ENCODE measurements at places on chromosomes 2 and 18.

DNA sequence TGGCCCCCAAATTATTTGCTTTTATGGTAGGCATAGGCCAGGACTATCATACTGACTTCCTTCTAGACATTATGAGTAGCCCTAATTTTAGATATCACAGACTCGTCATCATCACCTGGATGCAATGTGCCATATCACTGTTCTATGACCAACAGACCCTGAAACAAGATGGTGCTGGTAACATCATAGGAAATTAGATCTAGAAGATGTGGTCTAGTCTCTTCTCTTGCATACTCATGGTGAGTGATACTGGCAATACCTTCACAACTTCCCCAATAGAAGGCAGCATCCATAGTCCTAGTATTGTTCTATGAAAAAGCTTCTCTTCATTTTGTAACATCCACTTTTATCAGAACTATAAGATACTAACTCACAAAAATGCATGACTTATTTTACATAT lies 116.3 kb upstream of the ITGA4 start:
- no peaks in the 10 kb centered on the region for H3K27me3 ChIP-seq
- no peaks in the 10 kb centered on the region for H3K4me1 ChIP-seq
- no peaks in the 10 kb centered on the region for H3K36me3 ChIP-seq
- no peak overlapping the region for H3K27ac ChIP-seq
- no peak overlapping the region for H3K4me3 ChIP-seq

DNA sequence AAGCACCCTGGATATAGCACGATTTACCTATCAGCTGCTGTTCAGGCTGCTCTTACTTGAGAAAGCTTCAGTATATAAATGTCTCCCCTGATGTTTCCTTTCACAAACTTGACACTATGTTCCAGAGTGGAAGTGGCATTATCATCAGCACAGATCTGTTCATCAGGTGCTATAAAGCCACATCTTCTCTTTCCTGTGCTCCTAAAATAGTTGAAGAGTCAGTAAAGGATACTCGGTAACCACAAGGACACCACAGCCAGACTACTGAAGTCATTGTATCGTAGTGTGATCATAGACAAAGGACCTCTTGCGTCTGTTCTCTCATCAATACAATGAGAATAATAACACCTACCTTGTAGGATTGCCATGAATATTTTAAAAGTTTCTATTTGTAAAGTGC lies 841.0 kb upstream of the CELF4 start:
- no peaks in the 10 kb centered on the region for H3K27me3 ChIP-seq
- no peaks in the 10 kb centered on the region for H3K4me1 ChIP-seq
- H3K36me3 ChIP-seq, result no peaks in the 10 kb centered on the region

- no peak for DNase-seq
- no peak overlapping the region for H3K4me3 ChIP-seq
- H3K27me3 ChIP-seq, result no peaks in the 10 kb centered on the region
- H3K27ac ChIP-seq, result no peak overlapping the region
Observed at GRCh38 chr2:207239754-207240494, 74.2 kb upstream of the KLF7 start.

GRCh38 chr2:222840060-222840802 lies 20.6 kb upstream of the ACSL3 start:
- no peaks in the 10 kb centered on the region for H3K27me3 ChIP-seq
- no peaks in the 10 kb centered on the region for H3K36me3 ChIP-seq
- H3K27ac ChIP-seq, result no peak overlapping the region
- DNase-seq, result no peak
- no peaks in the 10 kb centered on the region for H3K4me1 ChIP-seq
- no peak overlapping the region for H3K4me3 ChIP-seq

DNA sequence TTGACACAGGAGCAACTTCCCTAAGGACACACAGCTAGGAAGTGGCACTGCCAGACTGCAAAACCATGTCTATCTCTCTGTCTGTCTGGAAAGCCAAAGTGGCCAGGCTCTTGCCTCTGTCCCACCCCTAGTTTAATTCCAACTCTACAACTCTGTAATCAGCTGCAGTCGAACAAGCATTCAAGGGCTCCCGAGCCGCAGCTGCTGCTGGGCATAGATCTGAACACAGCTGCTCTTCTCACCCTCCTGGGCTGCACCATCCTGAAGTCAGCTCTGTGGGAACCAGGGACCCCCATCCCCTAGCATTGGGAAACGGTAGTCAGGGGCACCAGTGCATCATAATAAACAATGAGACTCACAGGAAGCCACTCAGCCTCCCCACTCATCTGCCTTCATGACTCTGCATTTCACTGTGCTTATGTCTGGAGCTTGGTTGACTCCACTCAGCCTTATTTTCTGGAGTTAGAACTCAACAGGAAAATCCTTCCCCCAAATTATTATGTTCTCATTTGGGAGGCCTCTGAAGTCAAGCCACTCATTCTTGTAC lies 44.4 kb upstream of the TMEM163 start:
- H3K4me3 ChIP-seq, result no peak overlapping the region
- H3K27ac ChIP-seq, result no peak overlapping the region
- no peaks in the 10 kb centered on the region for H3K27me3 ChIP-seq
- no peaks in the 10 kb centered on the region for H3K4me1 ChIP-seq
- DNase-seq, result no peak
- no peaks in the 10 kb centered on the region for H3K36me3 ChIP-seq

DNA sequence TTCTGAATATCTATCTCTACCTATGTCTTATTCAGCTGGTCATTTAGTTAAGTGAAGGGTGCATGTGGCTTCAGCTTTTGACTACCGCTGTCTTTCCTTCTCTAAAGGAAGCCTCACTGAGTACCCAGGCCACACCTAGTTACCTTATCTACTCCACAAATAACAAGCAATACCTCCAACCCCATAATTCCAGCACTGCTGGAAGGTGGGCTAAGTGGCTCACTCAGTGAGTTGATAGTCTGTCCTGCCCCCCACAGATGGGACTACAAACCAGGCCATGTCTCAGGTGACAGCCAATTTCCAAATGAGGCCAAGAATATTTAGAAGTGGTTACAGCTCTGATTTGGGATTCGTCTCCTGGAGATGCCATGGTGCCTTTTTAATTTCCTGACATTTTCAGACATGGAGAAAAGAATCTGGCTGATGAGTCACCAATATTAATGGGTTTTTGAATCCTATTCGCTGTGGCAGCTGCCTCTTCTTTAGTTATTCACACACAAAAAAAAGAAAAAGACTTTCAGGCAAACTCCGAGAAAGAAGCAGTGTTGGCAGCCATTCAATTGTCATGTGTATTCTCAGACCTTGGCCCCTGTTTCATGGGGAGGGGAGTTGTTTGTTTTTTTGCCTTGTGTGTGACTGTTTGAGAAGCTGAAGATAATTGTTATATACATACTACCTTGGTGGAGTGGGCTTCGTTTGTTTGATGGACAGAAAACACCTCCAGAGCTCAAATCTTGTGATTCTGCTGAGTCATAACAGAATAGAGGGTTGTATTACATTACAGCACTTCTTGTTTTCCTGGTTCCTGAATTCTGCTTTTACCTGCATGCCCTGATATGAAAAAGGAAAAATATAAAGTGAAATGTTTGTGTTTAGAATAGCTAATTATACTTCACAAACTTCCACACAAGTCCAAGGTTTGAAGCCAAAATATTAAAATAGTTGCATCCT lies 64.2 kb downstream of the SCG2 start:
- H3K4me1 ChIP-seq, result peaks cover 11% of the 10 kb centered on the region
- no peaks in the 10 kb centered on the region for H3K27me3 ChIP-seq
- no peak overlapping the region for H3K4me3 ChIP-seq
- no peaks in the 10 kb centered on the region for H3K36me3 ChIP-seq

DNA sequence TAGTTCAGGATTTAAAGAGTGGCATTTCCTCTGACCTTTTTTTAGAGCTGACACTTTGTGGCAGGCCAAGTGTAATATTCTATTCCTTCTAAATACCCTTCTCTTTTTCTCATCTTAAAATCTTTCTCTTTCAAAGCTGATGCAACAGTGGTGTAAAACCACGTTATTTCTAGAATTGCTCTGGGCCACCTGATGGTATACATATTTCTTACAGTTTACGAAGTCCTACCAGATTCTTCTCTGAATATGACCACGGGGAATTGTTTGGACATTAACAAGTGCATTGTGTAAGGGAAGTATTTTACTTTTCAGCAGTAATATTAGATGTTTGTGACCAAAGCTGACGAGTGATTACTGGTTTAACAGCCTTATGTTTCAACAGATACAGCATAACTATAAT lies 109.9 kb downstream of the PTPRM start:
- H3K4me3 ChIP-seq, result no peak overlapping the region
- H3K4me1 ChIP-seq, result peaks cover 3% of the 10 kb centered on the region
- no peak overlapping the region for H3K27ac ChIP-seq
- H3K36me3 ChIP-seq, result no peaks in the 10 kb centered on the region
- H3K27me3 ChIP-seq, result no peaks in the 10 kb centered on the region
- DNase-seq, result no peak

DNA sequence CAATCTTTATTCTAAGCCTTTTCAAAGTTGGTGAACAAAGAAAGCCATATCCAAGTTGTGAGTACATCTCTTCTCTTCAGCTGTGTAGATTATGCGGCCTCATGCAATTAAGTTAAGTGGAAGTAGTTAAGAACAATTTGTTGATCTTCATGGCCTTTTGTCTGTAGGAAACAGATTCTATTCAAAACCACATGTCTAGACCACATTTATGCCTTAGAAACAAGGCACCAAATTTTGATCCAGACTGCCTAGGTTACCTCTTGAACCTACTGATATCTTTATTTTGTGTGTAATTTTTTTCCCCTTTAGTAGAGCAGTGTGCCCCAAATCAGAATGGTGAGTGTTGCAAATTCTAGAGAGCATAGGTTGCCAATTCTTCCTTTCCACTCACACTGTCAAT lies 101.6 kb upstream of the CERS6 start:
- no peak overlapping the region for H3K27ac ChIP-seq
- no peak overlapping the region for H3K4me3 ChIP-seq
- no peaks in the 10 kb centered on the region for H3K36me3 ChIP-seq
- H3K4me1 ChIP-seq, result no peaks in the 10 kb centered on the region

DNA sequence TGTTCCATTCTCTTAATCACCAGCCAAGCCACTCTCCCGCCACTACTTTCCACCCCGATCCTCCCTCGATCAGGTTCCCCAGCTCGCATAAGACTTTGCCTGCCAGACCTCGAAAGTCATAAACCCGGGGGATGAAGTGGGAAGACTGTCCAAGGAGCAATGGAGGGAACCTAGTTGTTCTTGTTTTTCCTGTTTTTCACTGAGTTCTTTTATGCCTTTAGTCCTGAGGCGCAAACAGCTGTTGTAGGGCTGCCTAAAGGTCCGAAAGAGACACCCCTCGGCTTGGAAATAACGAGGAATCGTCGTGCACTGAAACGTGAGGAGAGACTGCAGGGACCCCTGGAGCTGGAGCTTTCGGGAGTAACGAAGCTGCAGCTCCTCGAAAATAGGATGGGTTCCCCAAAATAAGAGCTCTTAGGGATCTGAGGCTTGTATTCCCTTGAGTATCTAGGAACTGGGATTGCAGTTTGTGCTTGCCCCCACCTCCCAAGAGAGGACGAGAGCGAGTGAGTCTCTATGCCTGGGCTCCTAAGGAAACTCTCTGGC lies 1.7 kb upstream of the HOXD12 start:
- peaks cover 75% of the 10 kb centered on the region for H3K27me3 ChIP-seq
- H3K4me3 ChIP-seq, result no peak overlapping the region
- no peaks in the 10 kb centered on the region for H3K36me3 ChIP-seq
- peaks cover 5% of the 10 kb centered on the region for H3K4me1 ChIP-seq
- no peak for DNase-seq

DNA sequence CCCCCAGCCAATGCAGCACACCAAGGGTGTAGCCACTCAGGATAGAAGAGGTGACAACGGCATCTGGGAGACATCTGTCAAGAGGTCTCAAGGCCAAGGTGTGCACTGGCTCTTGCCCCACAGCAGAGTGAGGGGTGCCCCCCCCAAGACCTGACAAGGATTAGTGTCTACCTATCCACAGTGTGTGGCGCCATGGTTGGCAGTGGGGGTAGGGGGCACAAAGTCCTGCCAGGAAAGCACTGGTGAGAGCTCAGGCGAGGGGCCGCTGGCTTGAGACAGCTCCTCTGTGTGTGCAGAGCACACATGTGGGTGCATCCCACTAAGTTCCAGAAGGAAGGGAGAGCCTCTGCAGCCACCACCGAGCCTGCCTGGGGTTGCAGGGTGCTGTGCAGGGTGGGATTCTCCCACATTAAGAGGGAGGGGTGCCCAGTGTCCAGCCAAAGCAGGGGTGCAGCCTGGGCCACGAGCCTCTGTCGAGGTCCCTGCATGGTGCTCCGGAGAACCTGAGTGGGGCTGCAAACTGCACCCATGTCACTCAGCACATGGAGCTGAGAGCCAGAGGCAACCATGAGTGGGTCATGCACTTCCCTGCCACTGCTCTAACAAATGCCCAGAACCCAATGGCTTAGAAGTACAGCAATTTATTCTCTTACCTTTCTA lies 311.2 kb upstream of the HDAC4 start:
- H3K27ac ChIP-seq, result no peak overlapping the region
- no peaks in the 10 kb centered on the region for H3K27me3 ChIP-seq
- no peak overlapping the region for H3K4me3 ChIP-seq
- no peaks in the 10 kb centered on the region for H3K36me3 ChIP-seq
- H3K4me1 ChIP-seq, result peaks cover 1% of the 10 kb centered on the region

- H3K27me3 ChIP-seq, result no peaks in the 10 kb centered on the region
- H3K4me3 ChIP-seq, result no peak overlapping the region
- DNase-seq, result no peak
- no peaks in the 10 kb centered on the region for H3K4me1 ChIP-seq
Observed at GRCh38 chr2:121872651-121873050, 117.2 kb downstream of the TSN start.

All from kidney (tissue), 22 donors.